Fibroblast of the aortic adventitia (primary cell): ENCODE measurements at places on chromosomes 4 and X.

- DNase-seq: no peak
Observed at GRCh38 chrX:11363069-11363594, 69.9 kb downstream of the AMELX start.

GRCh38 chrX:58025979-58026378 lies 115.7 kb upstream of the ZXDA start:
- DNase-seq: peak; percentile 27

- DNase-seq: no peak
Observed at GRCh38 chrX:7025471-7025870, 122.0 kb upstream of the STS start.

- DNase-seq: no peak
Observed at GRCh38 chr4:98319021-98319420, 57.8 kb downstream of the RAP1GDS1 start.

GRCh38 chr4:185192059-185192458 lies 11.7 kb downstream of the CFAP97 start:
- no peak for DNase-seq

GRCh38 chr4:102447413-102447812 lies 53.7 kb upstream of the NFKB1 start:
- DNase-seq: no peak

GRCh38 chr4:26175006-26175786 lies 145.6 kb upstream of the RBPJ start:
- no peak for DNase-seq
